Hepatic stellate cell (primary cell): ENCODE measurements at places on chromosomes 7 and 10.

DNA sequence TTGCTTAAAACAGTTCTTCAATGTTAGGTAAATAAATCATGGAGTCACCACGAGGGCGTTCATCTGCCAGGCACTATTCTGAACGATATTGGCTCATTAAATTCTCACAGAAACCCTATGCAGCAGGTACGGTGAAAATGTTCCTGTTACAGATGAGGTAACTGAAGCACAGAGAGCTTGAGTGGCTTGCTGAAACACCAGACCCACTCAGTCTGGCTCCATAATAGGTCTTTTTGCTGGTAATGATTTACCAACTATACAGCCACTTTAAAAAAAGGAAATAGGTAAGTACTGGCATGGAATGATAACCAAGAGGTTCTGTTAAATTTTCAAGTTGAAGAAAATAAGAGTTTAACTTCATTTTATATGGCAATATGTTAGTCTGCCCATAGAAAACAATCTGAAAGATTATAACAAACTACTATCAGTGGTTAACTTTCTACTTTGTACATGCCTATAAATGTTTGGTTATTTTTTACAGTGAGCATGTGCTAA, 1.3 kb upstream of the TM9SF3 start:
- DNase-seq = no peak

DNA sequence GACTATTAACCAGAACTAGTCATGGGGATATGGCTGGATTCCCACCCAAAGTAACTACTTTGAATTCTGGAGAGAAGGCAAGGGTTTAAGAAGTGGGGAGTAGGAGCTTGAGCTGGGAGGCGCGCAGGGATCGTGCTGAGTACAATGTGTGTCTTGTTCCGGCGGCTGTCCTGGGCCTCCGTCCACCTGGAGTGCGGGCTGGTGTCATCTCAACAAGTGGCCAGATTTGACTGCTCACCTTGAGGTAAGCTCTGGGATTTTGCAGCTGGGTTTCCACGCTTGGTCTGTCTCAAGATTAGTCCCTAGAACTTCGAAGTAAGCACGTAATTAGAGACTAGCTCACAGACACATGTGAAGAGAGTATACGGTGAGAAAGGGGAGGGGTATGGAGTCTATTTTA, 49.4 kb downstream of the GLRX3 start:
- DNase-seq = no peak

GRCh38 chr10:123870260-123870659, 21.3 kb downstream of the CPXM2 start:
- DNase-seq = no peak

DNA sequence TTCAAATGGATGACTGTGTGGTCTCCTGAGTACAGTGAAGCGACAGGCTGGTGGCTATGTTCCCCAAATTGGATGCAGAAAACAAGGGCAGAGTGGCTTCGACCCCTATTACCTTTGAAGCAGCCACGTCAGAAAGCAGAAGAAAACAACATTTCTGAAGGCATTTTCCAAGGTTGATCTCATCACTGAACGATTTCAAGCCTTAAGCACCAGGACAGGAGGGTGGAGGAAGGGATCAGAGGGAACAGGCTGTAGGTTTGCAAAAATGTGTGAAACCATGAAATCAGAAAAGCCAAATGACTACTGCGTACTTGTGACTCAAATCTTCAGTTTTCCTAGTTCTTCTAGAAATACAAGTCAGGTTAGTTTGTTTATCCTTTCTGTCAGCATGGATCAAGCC, 181.0 kb upstream of the TMEM106B start:
- no peak for DNase-seq

DNA sequence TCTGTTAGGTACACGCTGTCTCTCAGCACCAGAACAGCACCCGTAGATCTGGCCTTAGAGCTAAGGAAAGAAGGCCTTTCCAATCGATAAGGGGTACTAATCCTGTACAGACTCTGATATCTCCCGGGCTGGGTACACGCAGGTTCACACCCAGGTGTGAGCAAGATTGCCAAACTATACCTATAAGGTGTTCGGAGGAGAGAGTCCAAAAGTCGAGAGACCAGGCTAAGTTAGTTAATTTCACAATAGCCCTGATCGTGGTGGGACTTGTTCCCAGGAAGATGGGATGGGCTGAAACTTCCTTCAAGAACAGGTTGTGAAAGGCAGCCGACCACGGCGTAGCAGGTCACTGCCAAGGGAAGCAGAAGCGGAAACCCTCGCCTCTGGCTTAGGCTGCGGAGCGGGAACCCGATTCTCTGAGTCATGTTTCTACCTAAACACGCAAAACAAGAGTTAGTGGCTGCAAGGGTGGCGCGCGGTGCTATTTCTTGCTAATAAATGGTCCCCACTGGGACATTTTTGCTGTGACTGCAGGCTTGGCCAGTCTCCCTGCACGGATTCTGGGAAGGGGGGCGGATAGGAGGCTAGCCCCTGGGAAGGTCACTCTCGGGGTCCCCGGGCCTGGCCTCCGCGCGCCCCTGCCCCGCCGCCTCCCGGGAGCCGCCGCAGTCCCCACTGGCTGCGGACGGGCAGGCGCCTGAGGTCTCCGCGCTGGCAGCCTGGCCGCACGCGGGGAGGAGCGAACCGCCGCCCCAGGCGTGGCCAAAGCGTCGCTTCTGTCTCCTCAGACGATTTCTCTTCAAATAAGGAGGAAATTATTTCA, 75.4 kb upstream of the PDSS1 start:
- DNase-seq = no peak
